Brain (organoid and tissue), 16 donors: ENCODE measurements at places on chromosomes 1 and 21.

DNA sequence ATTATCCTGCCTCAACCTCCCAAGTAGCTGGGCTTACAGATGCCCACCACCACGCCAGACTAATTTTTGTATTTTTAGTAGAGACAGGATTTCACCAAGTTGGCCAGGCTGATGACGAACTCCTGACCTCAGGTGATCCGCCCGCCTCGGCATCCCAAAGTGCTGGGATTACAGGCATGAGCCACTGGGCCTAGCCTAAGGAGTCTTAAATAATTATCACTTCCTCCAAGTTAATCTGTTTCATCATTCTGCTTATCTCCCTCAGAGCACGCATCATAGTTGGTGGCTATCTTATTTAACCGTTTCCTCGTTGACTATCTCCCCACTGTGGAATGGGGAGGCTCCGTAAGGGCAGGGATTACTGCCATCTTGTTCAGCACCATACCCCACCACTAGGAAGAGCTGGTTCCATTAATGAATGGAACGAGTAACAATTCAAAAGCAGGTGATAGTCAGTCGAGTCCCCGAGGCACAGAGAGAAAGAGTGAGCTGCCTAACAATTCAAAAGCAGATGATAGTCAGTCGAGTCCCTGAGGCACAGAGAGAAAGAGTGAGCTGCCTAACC, 52.7 kb downstream of the GLUL start:
- no peak for DNase-seq

GRCh38 chr1:235059221-235059620, 69.4 kb downstream of the TOMM20 start:
- no peak for DNase-seq

DNA sequence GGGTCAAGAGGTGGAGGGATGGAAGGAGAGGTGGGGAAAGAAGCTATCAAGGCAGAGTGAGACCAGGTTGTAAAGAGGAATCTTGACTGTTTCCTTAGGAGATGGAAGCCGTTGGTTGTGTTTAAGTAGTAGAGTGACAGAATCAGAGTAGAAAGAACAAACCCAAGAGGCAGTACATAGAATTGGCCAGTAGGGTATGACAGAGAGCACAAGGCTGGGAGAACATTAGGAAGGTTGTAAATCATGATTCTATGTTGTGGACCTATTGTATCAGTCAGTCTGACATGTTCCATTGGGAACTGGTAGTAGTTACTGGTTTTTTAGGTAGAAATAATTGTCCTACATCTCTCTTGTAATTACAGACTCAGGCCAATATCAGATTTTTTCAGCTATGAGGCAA, 486.9 kb upstream of the USP24 start:
- no peak for DNase-seq

DNA sequence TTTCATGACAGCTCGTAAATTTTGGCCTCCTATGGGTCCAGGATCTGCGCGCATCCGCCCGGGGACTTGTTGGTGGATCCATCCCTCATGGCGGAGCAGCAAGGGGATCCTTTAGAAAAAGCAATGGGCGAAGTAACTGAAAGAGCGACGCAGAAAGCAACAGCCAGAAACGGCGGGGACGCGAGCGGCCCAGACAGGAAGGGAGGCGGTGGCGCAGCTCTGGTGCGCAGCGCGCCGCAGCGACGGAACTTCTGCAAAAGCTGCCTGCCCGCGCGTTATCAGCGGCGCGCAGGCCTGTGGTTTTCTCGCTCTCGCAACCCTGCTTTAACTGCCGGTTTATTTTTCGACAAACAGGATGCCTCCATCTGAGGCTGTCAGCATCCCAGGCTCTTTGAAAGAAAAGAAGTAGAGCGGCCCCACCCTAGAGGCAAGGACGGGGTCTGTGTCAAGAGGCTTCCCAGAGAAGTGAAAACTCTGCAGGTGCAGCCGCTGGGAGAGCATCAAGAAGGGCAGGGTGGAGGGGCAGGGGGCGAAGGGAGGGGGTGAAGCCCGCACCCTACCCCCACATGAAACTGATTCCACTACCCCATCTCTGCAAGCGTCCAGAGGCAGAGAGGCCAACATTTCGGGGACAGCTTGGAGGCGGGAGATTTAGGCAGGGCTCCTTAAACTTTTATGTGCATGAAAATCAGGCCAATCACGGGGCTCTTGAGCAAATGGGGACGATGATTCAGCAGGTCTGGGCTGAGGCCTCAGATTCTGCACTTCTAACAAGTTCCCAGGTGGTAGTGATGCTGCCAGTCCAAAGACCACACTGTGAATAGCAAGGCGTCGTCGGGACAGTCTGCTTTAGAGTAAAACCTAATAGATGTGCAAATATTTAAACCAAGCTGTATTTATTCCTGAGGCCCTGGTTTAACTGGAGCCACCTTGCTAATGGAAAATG, 22.2 kb downstream of the RUNX1 start:
- peak; percentile 54 for DNase-seq

- no peak for DNase-seq
Measured at GRCh38 chr1:70866542-70867264, 180.9 kb downstream of the PTGER3 start.

DNA sequence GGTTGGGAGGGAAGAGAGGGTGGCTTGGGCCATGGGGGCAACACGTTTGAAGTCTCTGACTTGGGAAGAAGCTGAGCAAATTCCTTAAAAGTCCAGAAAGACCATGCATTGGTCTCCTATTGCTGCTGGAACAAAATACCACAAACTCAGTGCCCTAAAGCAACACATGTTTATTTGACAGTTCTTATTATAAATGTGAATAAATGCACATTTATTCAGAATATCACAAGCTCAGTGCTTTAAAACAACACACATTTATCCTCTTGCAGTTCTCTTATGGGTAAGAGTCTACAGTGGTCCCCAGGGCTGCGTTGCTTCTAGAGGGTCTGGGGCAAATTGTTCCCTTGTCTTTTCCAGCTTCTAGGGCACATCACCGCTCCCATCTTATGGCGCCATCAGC, 10.1 kb upstream of the PRAMEF12 start:
- no peak for DNase-seq

GRCh38 chr1:29504196-29504595, 267.9 kb downstream of the PTPRU start:
- peak; percentile 35 for DNase-seq

DNA sequence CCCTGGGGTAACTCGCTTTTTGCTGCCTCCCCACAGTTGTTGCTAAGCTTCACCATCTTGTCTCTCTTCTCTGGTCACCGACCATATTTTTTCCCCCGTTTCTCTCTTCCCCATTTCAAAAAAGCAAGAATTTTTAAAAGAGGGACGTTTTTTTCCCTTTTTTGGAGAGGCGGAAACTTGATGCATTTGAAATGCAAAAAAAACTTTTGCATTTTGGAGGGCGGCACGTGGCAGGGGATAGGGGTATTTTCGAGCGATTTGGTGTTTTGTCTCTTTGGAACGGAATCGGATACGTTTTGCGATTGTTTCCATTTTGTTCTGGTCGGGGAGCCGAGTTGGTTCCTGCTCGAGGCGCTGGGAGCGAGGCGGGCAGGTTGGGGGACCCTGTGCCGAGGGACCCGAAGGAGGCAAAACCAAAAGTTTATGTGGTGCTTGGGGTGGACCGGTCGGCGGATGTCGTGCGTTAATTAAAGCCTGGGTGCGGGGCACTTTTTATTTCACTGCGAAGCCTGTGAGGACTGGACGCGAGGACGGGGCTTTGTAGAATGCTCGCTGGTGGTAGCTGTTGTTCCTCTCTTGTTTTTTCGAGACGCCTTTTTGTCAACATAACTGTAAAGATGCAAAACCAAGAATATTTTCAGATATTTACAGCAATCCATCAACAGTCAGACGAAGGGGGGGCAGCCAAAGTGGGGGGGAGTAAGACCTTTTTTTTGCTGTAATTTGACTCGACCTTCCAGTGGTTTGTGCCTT, 884 bp downstream of the H3-3A start:
- peak; percentile 76 for DNase-seq

DNA sequence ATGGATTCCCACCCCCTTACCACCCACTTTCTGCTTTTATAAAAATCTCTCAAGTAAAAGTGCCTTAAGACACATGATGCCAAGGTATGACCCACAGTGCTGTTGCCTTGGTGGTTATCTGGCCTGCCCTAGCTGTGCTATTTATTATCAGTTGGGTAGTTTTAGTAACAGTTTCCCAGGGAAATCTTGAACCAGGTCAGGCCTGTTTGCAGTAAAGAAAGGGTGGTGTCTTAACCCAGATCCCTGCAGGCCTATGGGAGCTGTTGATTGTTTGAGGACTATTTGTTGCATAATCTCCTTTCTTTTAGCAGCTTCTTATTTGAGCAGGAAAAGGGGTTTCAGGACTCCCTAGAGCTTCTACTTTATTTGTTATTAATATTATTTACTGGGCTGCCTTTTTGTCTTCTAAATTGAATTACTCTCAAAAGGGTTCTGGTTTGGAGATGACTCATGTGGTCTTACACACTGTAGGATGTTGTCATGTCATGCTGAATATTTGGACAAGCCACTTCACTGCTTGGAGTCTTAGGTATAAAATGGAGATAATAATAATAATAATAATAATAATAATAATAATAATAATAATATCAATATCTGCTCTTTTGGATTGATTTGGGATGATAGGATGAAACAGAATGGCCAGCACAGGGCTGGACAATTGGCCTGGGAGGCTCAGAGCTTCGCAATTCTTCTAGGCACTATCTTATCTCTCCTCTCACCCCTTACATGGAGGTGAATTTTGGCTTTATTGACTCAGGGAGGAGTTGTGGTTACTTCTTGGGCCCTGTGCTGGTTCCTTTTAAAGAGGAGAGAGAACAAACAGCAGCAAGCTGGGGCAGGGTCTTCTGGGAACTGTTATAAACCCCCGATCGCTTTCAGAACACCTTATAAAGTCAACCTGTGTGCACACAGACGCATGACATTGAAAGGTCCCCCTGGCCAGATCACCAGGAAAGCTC, 252.1 kb downstream of the PRDM2 start:
- no peak for DNase-seq

GRCh38 chr1:22801761-22802160, 91.1 kb downstream of the EPHB2 start:
- DNase-seq: peak; percentile 90

DNA sequence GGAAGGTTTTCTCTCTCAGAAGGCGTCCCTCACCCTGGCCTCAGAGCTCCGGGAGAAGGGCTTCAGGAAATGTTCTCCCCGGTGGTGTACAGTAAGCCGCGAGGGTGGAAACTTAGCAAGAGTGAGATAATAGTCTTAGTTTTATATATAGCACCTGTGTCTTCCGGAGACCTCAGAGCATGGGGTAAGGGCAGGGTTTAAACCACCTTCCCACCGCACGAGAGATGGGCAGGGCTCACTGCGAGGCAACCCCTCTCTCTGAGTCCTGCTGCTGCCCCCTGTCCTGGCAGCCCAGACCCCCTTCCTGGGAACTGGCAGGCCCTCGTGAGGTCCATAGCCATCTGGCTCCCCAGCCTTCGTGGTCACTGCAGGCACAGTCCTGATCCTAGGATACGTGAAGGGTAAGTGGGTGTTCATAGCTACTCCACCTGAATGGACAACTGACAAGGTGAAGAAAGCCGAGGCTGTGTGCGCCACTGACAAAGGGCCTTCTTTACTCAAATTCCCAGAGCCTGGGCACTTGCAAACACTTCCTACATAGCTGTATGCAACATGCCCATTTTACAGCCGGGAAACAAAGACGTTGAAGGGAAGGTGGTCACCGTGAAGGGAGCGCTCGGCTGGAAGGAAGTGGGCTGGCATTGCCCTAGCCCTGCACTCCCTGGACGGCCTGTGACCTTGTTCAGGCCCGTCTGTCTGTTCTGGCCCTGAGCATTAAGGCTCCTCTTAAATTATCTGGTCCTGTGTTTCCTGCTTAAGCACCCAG, 26.9 kb downstream of the ITPKB start:
- DNase-seq: no peak

GRCh38 chr1:7207875-7208646, 422.8 kb downstream of the CAMTA1 start:
- DNase-seq: peak; percentile 71

- DNase-seq: no peak
Measured at GRCh38 chr1:175129182-175129581, 61.5 kb downstream of the TNN start.

GRCh38 chr1:221085701-221086375, 206.6 kb downstream of the HLX start:
- no peak for DNase-seq

DNA sequence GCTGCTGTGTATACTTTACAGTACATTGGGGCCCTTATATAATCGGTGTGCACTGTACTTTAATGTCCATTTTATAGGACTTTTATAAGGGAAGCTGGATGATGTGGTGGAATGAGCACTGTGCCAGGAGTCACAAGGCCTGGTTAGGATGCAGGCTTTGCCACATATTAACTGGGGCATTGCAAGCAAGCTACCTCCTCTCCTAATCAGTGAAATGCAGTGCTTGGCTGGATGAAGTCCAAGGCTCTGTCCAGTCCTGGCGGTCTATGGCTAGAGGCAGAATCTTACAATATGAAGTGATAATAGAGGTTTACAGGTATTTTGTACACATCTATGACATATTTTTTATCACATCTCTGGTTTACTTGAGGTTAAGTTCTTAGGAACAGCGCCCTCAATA, 1.7 kb upstream of the PKP1 start:
- DNase-seq: no peak

DNA sequence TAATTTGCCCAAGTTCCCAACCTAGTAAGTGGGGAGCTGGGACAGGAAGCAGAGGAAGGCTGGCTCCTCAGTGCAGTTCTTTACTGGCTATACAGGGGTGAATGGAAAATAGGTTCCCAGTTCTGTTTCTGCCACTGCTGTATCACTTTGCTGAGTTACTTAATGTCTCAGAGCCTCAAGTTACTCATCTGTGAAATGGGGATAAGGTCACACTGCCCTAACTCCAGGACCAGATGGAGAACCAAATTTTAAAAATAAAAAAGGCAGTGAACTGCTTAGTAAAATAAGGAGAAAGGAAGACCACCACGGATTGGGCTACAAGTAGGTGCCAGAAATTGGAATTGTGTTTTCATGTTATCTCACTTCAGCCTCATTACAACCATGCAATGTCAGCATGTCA, 147.8 kb downstream of the OMA1 start:
- no peak for DNase-seq

DNA sequence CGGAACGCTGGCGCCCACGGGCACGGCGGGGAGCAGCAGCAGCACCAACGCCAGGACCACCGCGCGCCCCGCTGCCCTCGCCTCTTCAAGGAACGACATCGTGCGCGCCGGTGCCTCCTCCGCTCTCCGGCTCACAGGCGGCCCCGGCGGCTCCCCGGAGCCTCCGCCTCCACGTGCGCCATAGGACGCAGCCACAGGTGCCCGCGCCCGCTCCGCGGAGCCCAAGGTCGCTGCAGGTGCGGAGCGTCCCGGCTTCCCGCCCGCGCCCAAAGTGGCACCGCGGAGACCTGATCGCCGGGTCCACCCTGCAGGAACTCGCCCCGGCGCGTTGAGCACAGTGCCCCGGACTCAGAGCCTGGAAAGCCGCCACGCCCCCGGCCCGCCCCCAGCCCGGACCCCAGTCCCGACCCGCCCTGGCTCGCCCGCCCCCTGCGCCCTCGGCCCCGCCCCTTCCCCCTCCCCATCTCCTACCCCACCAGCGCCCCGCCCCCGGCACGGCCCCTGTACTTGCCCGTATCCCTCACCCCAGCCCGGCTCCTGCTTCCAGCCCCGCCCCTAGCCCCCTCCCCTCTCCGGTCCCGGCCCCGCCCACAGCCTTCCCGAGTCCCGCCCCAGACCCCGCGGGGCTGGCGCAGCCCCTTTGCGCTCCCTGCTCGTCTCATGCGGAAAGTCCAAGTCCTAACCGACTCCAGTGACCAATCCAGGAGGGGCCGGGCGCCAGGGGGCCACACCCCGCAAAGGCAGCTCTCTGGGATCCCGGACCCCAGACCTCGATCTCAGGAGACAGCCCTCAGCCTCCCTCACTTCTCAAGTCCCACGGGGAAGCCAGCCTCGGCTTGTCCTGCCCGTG, at the start of gene MEGF6:
TSS of gene MEGF6 (minus strand) at position 339 of the 850 bp plus-strand sequence. CDS start at position 99, 240 bp downstream.
- DNase-seq: peak; percentile 81

GRCh38 chr1:181501612-181502011, 18.3 kb downstream of the CACNA1E start:
- peak; percentile 58 for DNase-seq
